Natural killer cell (primary cell): ENCODE measurements at places on chromosomes 4 and X. TPM values are rescaled to one million over a fixed set of nuclear protein-coding genes. Genes with fewer than 3 reads are reported as not detected.

Gene PNMA5
- not detected for total RNA-seq

Gene STX18
- total RNA-seq: 23.1 TPM

Gene GCNA
- 4.5 TPM for total RNA-seq

Gene AKAP4
- not detected for total RNA-seq

Gene SLIT2
- total RNA-seq: not detected

Gene NEIL3
- 1.9 TPM for total RNA-seq

Gene NHSL2
- 32.5 TPM for total RNA-seq

Gene ARHGAP10
- total RNA-seq: 28.7 TPM

Gene ARX
- not detected for total RNA-seq

Gene C1GALT1C1
- 9.7 TPM for total RNA-seq

Gene DDIT4L
- not detected for total RNA-seq

Gene STK32B
- not detected for total RNA-seq

Gene CT45A10
- total RNA-seq: not detected

Gene EDA
- total RNA-seq: 0.65 TPM
